ENCODE measurements at places on chromosomes 16 and 17. TPM values are rescaled to one million over a fixed set of nuclear protein-coding genes. Genes with fewer than 3 reads are reported as not detected.
A peak's percentile ranks its signal among the peaks of the same experiment; 100 is the strongest.

GRCh38 chr17:45346216-45347015 lies 29.6 kb upstream of the MAP3K14 start:
- H3K27me3 ChIP-seq = no peaks in the 10 kb centered on the region
- no peak overlapping the region for H3K27ac ChIP-seq
- H3K4me3 ChIP-seq = no peak overlapping the region
- DNase-seq = no peak

DNA sequence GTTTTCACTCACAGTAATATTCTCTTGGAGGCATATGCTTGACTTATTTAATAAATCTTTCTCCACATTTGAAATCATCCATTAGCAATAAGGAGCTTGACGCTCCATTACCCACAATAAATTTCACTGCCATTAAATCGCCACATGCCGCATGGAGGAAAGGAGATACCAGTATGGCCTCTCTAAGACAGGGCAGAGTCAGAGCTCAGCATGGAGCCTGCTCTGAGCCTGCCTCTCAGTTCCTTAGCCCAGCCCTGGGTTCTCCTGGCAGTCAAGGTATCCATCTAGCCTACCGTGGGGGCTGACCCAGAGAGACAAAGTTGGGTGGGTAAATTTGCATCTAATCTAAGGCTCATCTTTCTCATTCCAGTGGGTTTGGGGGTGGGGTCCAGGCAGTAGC lies 80.3 kb upstream of the CES5A start:
- no peaks in the 10 kb centered on the region for H3K36me3 ChIP-seq
- H3K4me1 ChIP-seq = no peaks in the 10 kb centered on the region
- no peak for DNase-seq
- H3K4me3 ChIP-seq = no peak overlapping the region
- no peaks in the 10 kb centered on the region for H3K27me3 ChIP-seq

- no peaks in the 10 kb centered on the region for H3K27me3 ChIP-seq
- peak overlapping the region; percentile 52 for H3K4me3 ChIP-seq
- no peaks in the 10 kb centered on the region for H3K4me1 ChIP-seq
- DNase-seq = peak; percentile 33
- H3K36me3 ChIP-seq = no peaks in the 10 kb centered on the region
These were observed 6.8 kb downstream of the ACD start for GRCh38 chr16:67653128-67653788.

DNA sequence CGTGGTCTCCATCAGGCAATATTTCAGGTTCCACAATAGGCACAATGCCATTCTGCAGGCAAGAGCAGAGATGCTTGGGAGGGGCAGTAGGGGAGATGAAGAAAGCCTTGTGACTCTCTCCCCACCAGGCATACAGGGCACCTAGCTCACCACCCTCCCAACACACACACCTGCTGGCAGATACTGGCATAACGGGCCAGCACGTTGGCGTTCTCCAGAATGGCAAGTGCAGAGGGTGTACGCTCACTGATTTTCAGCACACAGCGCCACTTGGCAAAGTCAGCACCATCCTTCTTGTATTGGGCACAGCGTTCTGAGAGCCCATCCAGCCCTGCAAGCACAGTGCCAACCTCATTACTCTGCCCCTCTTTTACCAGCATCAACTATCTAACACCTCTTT lies 2.2 kb downstream of the ALDOC start:
- H3K4me3 ChIP-seq = no peak overlapping the region
- no peak for DNase-seq
- H3K36me3 ChIP-seq = peaks cover 27% of the 10 kb centered on the region
- H3K27ac ChIP-seq = no peak overlapping the region
- H3K27me3 ChIP-seq = no peaks in the 10 kb centered on the region
- H3K4me1 ChIP-seq = peaks cover 5% of the 10 kb centered on the region

DNA sequence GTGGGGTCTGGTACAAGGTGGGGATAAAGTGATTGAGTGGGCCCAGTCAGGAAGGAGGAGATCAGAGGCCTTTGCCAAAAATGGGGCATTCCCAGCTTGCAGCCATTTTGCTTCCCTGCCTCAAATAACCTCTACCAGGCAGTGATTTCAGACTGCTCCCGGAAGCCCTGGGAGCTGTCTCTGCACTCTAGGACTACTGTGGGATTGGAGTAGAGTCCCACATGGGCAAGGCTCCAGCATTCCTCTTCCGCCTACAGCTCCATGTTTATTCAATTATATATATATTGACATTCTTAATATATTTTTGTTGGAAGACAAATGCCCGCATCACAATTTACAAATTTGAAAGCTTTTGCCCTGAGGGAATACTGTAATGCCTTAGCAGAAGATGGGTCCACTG lies 13.5 kb downstream of the SUPT6H start:
- peaks cover 87% of the 10 kb centered on the region for H3K36me3 ChIP-seq
- H3K4me3 ChIP-seq = no peak overlapping the region
- DNase-seq = no peak
- no peak overlapping the region for H3K27ac ChIP-seq
- H3K27me3 ChIP-seq = no peaks in the 10 kb centered on the region

GRCh38 chr16:75805946-75806345 lies 79.7 kb upstream of the CPHXL start:
- no peak overlapping the region for H3K4me3 ChIP-seq
- H3K4me1 ChIP-seq = no peaks in the 10 kb centered on the region

DNA sequence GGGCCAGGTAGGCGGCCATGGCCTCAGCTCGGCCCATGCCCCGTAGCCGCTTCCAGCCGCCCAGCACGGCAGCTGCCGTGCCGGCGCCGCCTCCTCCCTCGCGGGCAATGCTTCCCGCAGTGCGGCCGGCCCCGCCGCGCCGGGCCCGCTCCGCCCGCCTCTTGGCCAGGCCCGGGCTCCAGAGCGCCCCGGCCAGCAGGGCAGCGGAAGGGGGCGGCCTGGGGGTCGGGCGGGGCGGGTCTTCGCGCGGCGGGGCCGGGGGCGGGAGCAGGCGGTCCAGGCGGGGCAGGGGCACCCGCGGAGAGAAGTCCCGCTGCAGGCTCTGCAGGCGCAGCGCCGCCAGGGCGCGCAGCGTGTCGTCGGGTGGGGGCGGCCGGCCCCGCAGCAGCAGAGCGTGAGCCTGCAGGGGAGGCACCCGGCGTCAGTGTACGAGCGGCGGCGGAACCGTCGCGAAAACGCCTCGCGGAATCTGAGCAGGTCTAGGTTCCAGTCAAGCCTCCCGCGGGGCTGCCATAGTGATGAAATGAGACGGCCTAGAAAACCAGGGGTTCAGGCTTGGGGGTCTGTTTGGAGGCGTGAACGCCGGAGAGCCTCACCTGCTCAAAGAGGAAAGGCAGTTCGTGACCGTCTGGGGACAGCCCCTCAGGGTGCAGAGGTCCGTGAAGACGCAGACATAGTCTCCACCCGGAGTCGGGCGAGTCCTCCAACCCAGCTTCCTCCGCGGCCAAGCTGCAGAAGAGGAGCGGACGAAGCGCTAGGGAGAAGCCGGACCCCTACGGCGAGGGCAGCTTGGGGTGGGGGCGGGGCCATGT lies 6.6 kb downstream of the PLEKHH3 start:
- DNase-seq = no peak
- no peaks in the 10 kb centered on the region for H3K27me3 ChIP-seq
- no peak overlapping the region for H3K27ac ChIP-seq
- no peak overlapping the region for H3K4me3 ChIP-seq

TAT gene
- not detected for total RNA-seq

- no peaks in the 10 kb centered on the region for H3K27me3 ChIP-seq
- no peaks in the 10 kb centered on the region for H3K4me1 ChIP-seq
- H3K4me3 ChIP-seq = no peak overlapping the region
- H3K27ac ChIP-seq = no peak overlapping the region
These were observed 157.1 kb upstream of the WSCD1 start for GRCh38 chr17:5913032-5913531.

USH1G gene
- total RNA-seq = 0.14 TPM

DNA sequence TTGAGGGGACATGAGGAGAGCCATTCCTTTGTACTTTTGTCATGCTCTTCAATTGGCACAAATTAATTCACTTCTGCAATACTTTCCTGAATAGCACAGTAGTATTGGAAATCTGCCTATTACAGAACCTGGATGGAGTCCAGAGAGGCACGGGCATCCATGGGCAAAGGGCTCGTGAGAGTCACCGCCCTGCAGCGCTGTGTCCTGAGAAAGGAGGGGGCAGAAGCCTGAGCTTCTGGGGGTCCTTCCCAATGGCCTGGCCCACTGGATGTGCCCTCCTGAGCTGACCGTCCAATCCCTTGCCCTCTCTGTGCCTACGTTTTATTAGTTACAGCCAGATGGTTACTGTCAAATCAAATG lies 3.5 kb downstream of the G6PC1 start:
- H3K4me3 ChIP-seq = no peak overlapping the region
- H3K27me3 ChIP-seq = peaks cover 7% of the 10 kb centered on the region
- H3K4me1 ChIP-seq = no peaks in the 10 kb centered on the region
- no peak overlapping the region for H3K27ac ChIP-seq
- H3K36me3 ChIP-seq = no peaks in the 10 kb centered on the region
- no peak for DNase-seq

SMTNL2 gene
- 0.23 TPM for total RNA-seq

DNA sequence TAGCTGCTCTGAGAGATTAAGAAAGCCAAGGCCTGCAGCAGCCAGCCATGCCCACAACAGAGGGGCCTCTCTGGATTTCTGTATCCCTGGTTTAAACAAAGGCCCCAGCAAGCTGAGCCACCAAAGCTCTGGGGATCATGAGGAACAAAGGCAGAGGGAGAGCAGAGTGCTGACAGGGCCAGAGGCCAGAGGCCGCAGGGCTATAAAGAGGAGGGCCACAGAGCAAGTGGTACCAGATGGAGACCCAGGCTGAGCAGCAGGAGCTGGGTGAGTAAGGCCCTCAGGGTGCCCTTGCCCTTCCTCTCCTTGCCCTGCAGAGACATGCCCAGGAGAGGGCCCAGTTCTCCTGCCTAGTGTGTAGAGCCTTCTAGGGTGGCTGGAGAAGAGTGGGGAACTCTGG lies at the start of gene CRYBA1:
CRYBA1 (plus strand) TSS at position 232 of the 400 bp plus-strand sequence; CDS start at position 237, 5 bp downstream.
- peaks cover 3% of the 10 kb centered on the region for H3K4me1 ChIP-seq
- DNase-seq = peak; percentile 27
- H3K27ac ChIP-seq = no peak within 1 kb of the TSS

- no peak for DNase-seq
- H3K4me1 ChIP-seq = peaks cover 3% of the 10 kb centered on the region
- H3K27ac ChIP-seq = no peak overlapping the region
- H3K36me3 ChIP-seq = no peaks in the 10 kb centered on the region
- H3K27me3 ChIP-seq = no peaks in the 10 kb centered on the region
- H3K4me3 ChIP-seq = no peak overlapping the region
These were observed 3.0 kb downstream of the DCXR start for GRCh38 chr17:82034371-82035011.

SOX9 gene
- 104 TPM for total RNA-seq

DNA sequence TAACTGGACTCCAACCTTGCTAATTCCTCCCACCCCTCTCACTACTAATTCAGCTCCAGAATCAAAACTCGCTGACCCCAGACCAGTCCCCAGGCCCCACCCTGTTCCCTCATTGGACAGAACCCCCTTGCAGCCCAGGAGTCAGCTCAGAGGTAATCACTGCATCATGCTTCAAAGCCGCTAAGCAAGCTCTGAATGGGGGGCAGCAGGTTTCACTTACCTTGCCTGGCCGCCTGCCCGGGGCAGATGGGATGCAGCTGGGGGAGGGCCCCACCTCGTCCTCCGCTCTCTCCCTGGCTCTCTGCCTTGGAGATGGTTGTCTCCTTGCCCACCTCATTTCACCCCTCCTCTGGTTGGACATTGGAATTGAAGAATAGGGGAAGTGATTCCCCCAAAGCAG lies 4.8 kb upstream of the NGFR start:
- no peak overlapping the region for H3K27ac ChIP-seq
- no peak for DNase-seq
- H3K4me1 ChIP-seq = peaks cover 29% of the 10 kb centered on the region

DNA sequence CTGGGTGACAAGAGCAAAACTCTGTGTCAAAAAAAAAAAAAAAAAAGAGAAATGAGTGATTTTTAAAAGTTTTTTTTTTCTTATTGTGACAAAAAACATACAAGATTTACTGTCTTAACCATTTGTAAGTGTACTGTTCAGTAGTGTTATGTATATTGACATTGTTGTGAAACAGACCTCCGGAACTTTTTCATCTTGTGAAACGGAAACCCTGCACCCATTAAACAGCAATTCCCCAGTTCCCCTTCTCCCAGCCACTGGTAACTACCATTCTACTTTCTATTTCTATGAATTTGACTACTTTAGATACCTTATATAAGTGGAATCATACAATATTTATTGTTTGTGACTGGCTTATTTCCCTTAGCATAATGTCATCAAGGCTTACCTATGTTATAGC lies 18.7 kb downstream of the DUS2 start:
- H3K27ac ChIP-seq = no peak overlapping the region
- DNase-seq = no peak
- no peak overlapping the region for H3K4me3 ChIP-seq
- H3K27me3 ChIP-seq = no peaks in the 10 kb centered on the region
- no peaks in the 10 kb centered on the region for H3K4me1 ChIP-seq

DNA sequence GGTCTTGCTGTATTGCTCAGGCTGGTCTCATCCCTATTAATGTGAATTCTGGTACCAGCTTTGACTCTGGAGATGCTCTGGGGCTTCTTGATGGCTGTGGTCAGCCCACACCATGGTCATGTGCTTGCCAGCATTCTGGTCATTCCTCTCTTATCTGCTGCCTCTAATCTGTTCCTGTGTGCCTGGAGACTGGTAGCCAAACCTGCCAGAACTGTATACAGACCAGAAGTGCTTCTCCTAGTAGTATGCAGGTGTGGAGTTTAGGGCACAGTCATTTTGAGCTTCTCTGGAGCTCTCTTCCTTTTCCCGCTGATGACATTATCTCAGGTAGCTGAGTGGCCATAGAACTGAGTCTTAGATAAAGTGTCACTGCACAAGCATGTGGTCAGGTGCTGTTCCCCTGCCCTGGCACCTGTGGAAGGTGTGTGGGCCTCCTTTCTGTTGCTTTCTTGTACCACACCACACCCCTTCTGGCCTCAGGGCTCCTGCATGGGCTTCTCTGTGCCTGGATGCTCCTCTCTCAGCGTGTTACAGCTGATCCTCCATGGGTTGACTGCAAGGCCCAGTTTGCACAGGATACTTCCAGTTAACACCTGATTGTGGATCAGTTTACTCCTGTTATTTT lies 162.7 kb downstream of the SPECC1 start:
- H3K36me3 ChIP-seq = no peaks in the 10 kb centered on the region
- H3K27ac ChIP-seq = no peak overlapping the region
- H3K4me3 ChIP-seq = no peak overlapping the region
- no peaks in the 10 kb centered on the region for H3K27me3 ChIP-seq

DNA sequence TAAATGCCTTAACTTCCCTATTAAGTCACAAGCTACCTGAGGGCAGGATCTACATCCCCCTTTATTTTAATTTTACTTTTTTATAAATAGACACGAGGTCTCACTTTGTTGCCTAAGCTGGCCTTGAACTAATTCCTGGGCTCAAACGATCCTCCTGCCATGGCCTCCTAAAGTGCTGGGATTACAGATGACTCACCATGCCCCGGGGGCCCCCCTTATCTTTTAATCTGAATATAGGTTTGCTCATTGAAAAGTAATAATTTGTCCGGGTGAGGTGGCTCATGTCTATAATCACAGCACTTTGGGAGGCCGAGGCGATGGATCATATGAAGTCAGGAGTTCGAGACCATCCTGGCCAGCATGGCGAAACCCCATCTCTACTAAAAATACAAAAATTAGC lies 14.2 kb downstream of the ETV4 start:
- H3K4me3 ChIP-seq = no peak overlapping the region
- DNase-seq = no peak
- H3K4me1 ChIP-seq = peaks cover 38% of the 10 kb centered on the region
